Endothelial cell (in vitro differentiated cells): ENCODE measurements at places on chromosomes 1 and 21.
A peak's percentile ranks its signal among the peaks of the same experiment; 100 is the strongest.

DNA sequence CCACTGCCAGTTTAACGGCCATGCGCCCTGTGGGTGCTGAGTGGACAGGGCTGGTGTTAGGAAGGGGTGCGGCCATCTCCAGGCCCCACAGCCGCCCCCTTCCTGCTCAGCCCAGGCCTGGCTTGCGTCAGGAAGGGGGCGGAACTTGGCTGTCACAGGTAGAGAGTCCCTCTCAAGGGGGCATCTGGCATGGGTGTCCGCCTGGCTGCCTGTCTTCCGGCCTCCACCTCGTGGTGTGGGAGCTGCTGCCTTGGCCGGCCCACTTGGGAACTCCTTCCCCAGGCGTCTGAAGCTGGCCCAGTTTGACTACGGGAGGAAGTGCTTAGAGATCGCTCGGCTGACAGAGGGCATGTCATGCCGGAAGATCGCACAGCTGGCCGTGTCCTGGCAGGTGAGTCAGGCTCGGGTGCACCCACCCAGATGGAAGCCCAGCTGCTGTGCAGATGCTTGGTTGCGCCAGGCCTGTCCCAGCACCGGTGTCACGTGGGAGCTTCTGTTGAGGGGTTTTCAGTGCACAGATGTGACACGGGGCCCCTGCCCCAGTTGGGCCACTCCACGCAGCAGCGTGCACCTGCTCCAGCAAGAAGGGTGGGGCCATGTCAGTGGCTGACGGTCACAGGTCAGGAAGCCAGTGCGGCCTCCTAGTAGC is 9.1 kb upstream of the ATAD3B start:
- no peak for DNase-seq

GRCh38 chr1:11847667-11848372 is at the start of gene NPPA:
Gene NPPA, minus strand, starts transcription at chr1:11847783. Its CDS starts 99 bp downstream, at chr1:11847684.
- no peak for DNase-seq

- DNase-seq, result no peak
Measured at GRCh38 chr1:91819038-91819788, 66.7 kb downstream of the TGFBR3 start.

DNA sequence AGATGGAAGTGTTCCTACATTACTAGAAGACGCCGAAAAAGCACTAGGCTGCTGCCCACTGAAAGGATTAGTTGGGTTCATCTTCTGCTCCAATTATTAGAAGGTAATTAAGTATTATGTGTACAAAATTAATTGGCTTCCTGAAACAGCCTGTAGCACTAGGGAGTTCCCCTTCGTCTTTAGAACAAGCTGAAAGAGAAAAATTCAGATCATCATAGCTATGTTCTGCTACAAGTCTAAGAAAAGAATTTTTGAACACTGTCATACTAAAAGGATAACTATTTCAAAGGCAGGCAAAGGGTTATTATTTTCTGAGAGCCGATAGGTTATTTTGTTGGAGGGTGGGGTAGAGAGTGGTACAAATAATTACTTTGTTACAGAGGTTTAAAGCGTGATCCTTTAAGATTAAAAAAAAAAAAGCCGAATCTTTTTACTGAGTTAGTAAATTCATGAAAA is at the start of gene MCM3AP:
MCM3AP (minus strand) TSS at position 406 of the 456 bp plus-strand sequence; CDS start at position 81, 325 bp downstream.
- DNase-seq, result no peak

GRCh38 chr1:2481885-2482284 is 5.8 kb downstream of the PLCH2 start:
- DNase-seq, result no peak

DNA sequence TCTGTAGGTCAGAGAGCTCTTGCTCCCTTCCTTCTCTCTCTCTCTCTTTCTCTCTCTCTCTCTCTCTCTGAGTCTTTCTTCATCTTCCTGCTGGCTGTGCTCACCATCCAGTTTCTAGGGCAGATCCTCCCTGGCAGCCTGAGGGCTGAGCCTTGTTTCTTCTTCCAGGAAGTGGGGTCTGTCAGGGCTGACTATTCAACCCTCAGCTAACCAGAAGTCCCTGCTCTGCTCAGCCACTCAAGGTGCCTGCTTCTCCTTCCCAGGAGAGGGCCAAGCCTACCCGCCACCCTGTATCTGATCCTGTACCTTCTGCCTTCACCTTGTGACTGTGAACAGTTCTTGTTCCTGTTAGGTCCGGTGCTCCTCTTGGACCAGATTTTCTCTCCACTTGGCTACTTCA is 107.6 kb upstream of the ETV3 start:
- DNase-seq, result no peak

DNA sequence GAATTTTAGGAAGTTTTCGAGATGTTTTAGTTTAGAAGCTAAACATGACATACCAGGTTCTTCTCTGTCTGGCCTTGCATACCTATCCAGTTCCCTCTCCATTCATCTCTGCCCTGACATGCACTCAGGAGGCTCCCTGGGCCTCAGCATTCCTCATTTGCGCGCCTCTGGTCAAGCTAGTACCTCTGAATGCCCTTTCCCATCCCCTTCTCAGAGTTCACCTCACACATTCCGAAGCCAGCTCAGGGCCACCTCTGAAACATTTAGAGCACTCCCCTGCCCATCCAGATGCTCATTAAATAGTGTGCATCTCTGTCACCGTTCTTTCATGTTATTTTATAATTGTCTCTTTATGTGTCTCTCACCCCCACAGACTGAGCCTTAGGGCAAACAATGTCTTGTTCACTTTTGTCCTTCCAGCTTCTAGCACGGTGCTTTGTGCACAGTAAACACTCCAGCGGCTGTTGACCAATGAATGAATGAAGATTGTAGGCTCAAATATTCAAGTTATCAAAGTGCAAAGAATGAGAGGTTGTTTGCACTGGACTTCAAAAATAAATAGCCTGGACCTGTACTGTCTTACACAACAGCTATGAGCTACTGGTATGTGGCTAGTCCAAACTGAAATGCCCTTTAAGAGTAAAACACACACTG is 1.2 kb upstream of the DHCR24 start:
- no peak for DNase-seq

GRCh38 chr1:62906428-62906886 is 122.5 kb downstream of the ATG4C start:
- DNase-seq, result peak; percentile 41
